ENCODE measurements at places on chromosomes 7 and 10. TPM values are rescaled to one million over a fixed set of nuclear protein-coding genes. Genes with fewer than 3 reads are reported as not detected.

Gene PVRIG
- 3.8 TPM for total RNA-seq

- DNase-seq = no peak
- H3K36me3 ChIP-seq = peaks cover 89% of the 10 kb centered on the region
- H3K27ac ChIP-seq = no peak overlapping the region
- no peaks in the 10 kb centered on the region for H3K27me3 ChIP-seq
Observed at GRCh38 chr10:12097791-12098190, 29.0 kb downstream of the DHTKD1 start.

DNA sequence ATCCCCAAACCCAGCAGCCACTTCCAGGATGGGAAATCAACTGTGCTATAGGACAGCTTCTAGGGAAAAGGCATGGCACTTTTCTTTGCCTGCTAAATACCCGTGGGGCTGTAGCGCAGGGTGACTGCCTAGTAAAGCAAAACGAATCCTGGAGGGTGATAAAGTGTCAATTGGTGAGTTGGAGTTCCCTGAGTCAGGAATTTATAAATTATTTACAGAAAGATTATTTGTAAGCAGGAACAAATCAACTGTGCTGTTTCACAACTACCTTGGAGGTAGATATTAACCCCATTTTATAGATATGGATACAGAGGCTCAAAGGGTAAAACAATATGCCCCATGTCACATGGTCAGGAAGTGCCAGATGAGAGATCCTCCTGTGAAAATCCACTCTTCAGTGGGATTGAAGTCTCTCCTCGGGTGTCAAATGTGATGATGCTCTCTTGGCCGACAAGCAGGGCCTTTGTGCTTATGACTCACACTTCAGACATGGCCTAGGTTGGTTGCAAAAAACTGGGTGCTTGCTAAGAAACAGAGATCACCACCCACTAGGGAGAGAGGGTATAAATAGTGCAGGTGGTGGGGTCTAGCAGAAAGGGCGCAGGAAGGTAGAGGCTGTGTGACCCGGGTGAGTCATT lies 383.2 kb upstream of the ZMIZ1 start:
- H3K27ac ChIP-seq = no peak overlapping the region
- no peak for DNase-seq
- H3K4me1 ChIP-seq = peaks cover 21% of the 10 kb centered on the region
- no peak overlapping the region for H3K4me3 ChIP-seq
- H3K36me3 ChIP-seq = no peaks in the 10 kb centered on the region

DNA sequence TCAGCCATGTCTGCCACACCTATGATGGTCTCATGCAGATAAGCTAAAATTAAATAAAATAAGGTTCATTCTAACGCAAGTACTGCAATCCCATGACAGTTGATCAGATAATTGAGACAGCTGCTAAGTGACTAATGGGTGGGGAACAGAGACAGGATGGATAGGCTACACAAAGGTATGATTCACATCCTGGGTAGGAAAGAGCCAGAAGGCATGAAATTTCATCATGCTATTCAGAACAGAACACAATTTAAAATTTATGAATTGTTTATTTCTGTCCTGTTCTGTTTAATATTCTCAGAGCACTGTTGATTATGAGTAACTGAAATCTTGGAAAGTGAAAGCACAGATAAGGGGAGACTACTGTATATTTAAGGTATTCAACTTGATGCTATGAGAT lies 381.8 kb upstream of the SORCS1 start:
- H3K27me3 ChIP-seq = no peaks in the 10 kb centered on the region
- no peak overlapping the region for H3K27ac ChIP-seq
- no peak overlapping the region for H3K4me3 ChIP-seq
- H3K4me1 ChIP-seq = no peaks in the 10 kb centered on the region
- no peaks in the 10 kb centered on the region for H3K36me3 ChIP-seq

- H3K27me3 ChIP-seq = no peaks in the 10 kb centered on the region
- H3K4me1 ChIP-seq = no peaks in the 10 kb centered on the region
- H3K36me3 ChIP-seq = no peaks in the 10 kb centered on the region
- H3K27ac ChIP-seq = no peak overlapping the region
- DNase-seq = no peak
- no peak overlapping the region for H3K4me3 ChIP-seq
Observed at GRCh38 chr10:120688928-120689327, 162.2 kb upstream of the WDR11 start.

Data from stomach (tissue), 19 donors.